ENCODE measurements at places on chromosomes 7 and 10.

DNA sequence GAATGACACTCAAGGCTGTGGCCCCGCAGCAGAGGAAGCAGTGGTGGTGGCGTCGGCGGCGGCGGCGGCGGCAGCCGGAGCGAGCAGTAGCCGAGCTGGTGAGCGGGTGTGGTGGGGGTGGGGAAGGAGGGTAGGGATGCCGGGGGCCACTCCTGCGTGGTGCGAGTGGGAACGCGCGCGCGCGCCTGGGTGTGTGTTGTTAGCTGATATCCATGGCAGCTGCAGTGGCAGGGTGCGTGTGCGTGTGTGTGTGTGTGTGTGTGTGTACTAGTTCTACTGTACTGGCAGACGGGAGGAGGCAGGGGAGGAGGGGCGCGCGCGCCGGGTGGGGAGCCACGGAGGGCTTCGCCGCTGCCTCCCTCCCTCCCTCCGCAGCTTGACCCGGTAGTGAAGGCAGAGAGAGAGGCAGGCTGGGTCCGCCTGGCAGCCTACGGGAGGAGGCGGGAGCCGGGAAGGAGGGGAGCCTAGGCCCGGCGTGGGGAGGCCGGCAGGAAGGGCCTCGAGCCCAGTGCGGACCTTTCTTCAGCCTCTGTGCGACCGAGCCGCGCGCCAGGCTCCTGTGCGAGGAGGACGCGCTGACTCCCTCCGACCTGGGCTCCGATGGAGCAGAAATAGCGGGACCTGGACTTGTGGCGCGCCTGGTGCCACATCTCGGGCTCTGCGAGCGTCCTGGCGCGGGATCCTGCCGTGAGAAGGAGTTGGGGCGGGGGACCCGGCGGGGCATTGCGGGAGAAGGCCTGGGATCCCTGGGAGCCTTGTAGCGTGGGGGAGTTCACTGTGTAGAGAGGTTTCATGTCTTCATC is at the start of gene MAGI2:
MAGI2 (minus strand) TSS at position 110 of the 803 bp plus-strand sequence. CDS start 347 bp downstream, outside the sequence.
- peak within 1 kb of the TSS; percentile 71 for H3K4me3 ChIP-seq
- no peaks in the 10 kb centered on the region for H3K36me3 ChIP-seq
- peak; percentile 19 for DNase-seq
- peaks cover 53% of the 10 kb centered on the region for H3K27me3 ChIP-seq
- H3K27ac ChIP-seq = no peak within 1 kb of the TSS

- no peak overlapping the region for H3K27ac ChIP-seq
- no peak overlapping the region for H3K4me3 ChIP-seq
- peaks cover 5% of the 10 kb centered on the region for H3K27me3 ChIP-seq
These were observed 14.4 kb upstream of the STK17A start for GRCh38 chr7:43568529-43568928.

GRCh38 chr10:112160834-112161233 is 22.7 kb downstream of the GPAM start:
- H3K27ac ChIP-seq = no peak overlapping the region
- peaks cover 36% of the 10 kb centered on the region for H3K36me3 ChIP-seq
- H3K4me1 ChIP-seq = no peaks in the 10 kb centered on the region
- no peak overlapping the region for H3K4me3 ChIP-seq
- no peak for DNase-seq

- no peak overlapping the region for H3K4me3 ChIP-seq
- H3K27me3 ChIP-seq = no peaks in the 10 kb centered on the region
- DNase-seq = no peak
These were observed 549.1 kb downstream of the XPNPEP1 start for GRCh38 chr10:109374215-109374614.

GRCh38 chr7:148135116-148135515 is 455.4 kb upstream of the C7orf33 start:
- no peaks in the 10 kb centered on the region for H3K4me1 ChIP-seq
- no peak overlapping the region for H3K4me3 ChIP-seq
- H3K36me3 ChIP-seq = no peaks in the 10 kb centered on the region
- no peak for DNase-seq
- no peak overlapping the region for H3K27ac ChIP-seq
- no peaks in the 10 kb centered on the region for H3K27me3 ChIP-seq

DNA sequence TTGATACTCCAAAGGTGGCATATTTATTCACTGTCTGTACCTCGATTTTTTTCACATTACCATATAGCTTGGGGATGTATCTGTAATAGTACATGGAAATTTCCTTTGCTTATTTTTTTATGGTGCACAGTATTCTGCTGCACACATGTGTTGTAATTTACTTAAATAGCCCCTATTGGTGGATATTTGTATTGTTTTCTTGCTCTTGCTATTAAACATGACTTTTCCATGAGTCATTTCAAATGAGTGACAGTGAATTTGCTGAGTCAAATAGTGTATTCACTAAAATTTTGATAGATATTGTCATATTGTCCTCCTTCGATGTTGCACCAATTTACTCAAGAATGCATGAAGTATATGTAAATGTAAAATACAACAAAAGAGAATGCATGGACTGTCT is 122.7 kb upstream of the STEAP4 start:
- no peaks in the 10 kb centered on the region for H3K4me1 ChIP-seq
- no peak overlapping the region for H3K27ac ChIP-seq
- no peak overlapping the region for H3K4me3 ChIP-seq
- DNase-seq = no peak

DNA sequence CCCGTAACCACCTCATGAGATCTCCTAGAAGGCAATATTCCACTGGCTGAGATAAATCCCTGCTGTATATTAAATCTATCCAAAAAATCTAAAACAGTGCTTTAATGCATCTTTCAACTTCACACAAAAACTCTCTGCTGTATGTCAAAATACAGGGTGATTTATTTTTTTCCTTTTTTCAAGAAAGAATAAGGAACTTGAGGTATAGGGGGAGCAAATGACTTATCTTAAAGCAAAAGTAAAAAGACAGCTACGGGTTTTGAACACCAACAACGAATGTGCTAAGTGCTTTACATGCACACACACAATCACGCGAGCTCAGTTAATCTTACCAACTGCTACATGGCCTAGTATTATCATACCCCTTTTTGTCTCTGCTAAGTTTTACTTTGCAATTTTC is 168.9 kb upstream of the PHF14 start:
- DNase-seq = no peak
- no peaks in the 10 kb centered on the region for H3K36me3 ChIP-seq
- H3K4me3 ChIP-seq = no peak overlapping the region
- no peaks in the 10 kb centered on the region for H3K27me3 ChIP-seq
- H3K27ac ChIP-seq = no peak overlapping the region

GRCh38 chr7:137774793-137775201 is 72.0 kb downstream of the DGKI start:
- no peaks in the 10 kb centered on the region for H3K36me3 ChIP-seq
- H3K4me1 ChIP-seq = no peaks in the 10 kb centered on the region
- H3K27me3 ChIP-seq = peaks cover 10% of the 10 kb centered on the region
- no peak overlapping the region for H3K27ac ChIP-seq

DNA sequence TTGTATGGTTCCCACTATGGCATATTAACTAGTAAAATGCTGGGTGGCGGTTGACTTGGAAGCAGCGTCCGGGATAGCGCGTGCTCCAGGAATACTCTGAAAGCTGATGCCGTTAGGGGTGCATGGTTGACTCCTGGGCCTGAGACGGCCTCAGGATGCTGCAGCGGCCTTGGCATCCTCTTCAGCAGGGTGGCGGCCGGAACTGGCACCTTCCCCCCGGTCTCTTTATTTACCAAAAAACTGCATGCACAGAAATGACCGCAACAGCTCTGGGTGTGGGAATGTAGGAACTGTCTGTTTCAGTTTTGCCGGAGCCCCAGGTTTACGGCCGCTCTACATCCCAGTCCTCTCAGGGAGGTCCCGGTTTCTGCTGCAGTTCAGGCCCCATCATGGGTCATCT is 28.8 kb downstream of the PFKP start:
- H3K27me3 ChIP-seq = no peaks in the 10 kb centered on the region
- peaks cover 59% of the 10 kb centered on the region for H3K4me1 ChIP-seq
- H3K27ac ChIP-seq = peak overlapping the region; percentile 74

DNA sequence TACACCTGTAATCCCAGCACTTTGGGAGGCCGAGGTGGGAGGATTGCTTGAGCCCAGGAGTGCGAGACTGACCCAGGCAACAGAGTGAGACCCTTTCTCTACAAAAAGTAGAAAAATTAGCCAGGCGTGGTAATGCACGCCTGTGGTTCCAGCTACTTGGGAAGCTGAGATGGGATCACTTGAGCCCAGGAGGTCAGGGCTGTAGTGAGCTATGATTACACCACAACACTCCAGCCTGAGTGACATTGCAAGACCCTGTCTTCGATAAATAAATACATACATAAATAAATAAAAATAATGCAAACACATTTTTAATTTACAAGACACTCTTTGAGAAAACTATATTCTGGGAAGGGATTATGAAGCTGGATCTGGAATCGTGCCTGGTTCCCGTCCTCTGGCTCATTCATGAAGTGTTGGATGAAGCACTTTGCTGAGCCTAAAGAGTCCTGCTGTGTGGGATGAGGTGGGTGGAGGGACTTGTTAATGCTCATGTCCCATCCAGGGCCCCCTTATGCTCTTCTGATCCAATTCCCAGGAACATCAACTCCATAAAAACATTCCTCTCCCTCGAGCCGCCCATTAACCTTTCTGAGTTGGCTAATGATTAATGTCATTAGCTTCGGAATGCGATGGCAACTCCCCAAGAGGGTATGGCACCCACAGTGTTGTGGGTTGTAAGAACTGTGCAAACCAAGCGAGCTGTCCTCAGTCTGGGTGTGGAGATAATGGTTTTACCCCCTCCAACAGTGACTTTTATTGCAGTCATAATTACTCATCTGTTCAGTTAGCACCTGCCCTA is 236.3 kb downstream of the BAMBI start:
- H3K27me3 ChIP-seq = peaks cover 2% of the 10 kb centered on the region
- H3K4me1 ChIP-seq = no peaks in the 10 kb centered on the region
- H3K36me3 ChIP-seq = no peaks in the 10 kb centered on the region

- peaks cover 3% of the 10 kb centered on the region for H3K4me1 ChIP-seq
- no peaks in the 10 kb centered on the region for H3K36me3 ChIP-seq
- no peak overlapping the region for H3K27ac ChIP-seq
- no peak for DNase-seq
- H3K27me3 ChIP-seq = no peaks in the 10 kb centered on the region
These were observed 46.3 kb downstream of the GRID2IP start for GRCh38 chr7:6504996-6505395.

- peaks cover 9% of the 10 kb centered on the region for H3K36me3 ChIP-seq
- peak within 1 kb of the TSS; percentile 98 for H3K27ac ChIP-seq
- DNase-seq = peak; percentile 88
- H3K27me3 ChIP-seq = no peaks in the 10 kb centered on the region
These were observed at the start of the genes TUBGCP2 and ZNF511 for GRCh38 chr10:133308421-133309099. TSS of gene TUBGCP2 (minus strand) at chr10:133308872. CDS start at chr10:133302941, 5,931 bp downstream. TSS of gene ZNF511 (plus strand) at chr10:133308914. CDS start at chr10:133308944, 30 bp downstream.

DNA sequence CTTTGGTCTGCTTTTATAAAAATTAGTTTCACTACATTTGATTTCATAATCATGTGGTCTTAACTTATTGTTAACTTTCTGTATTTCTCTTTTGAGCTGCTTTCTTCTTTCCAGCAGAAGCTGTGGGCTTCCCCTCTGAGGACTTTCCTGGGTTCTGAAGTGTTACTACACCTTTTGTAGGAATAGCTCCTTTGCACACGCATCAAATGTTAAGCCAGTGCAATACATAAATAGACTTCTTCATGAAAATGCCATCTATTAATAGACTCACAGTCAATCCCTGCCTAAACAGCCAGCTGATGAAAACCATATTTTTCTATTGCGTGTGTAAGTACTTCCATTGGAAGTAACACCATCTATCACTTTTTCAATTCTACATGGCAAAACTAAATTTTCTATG is 1.5 kb downstream of the ABCB4 start:
- H3K4me1 ChIP-seq = peaks cover 12% of the 10 kb centered on the region
- H3K27ac ChIP-seq = no peak overlapping the region
- DNase-seq = no peak
- no peaks in the 10 kb centered on the region for H3K36me3 ChIP-seq

- H3K27me3 ChIP-seq = no peaks in the 10 kb centered on the region
- H3K4me1 ChIP-seq = no peaks in the 10 kb centered on the region
- no peak for DNase-seq
- H3K4me3 ChIP-seq = no peak overlapping the region
- H3K27ac ChIP-seq = no peak overlapping the region
- no peaks in the 10 kb centered on the region for H3K36me3 ChIP-seq
These were observed 341.7 kb upstream of the SMIM30 start for GRCh38 chr7:113460067-113460466.
